ENCODE measurements at places on chromosomes 11 and 22. TPM values are rescaled to one million over a fixed set of nuclear protein-coding genes. Genes with fewer than 3 reads are reported as not detected.
A peak's percentile ranks its signal among the peaks of the same experiment; 100 is the strongest.

Gene MAPK8IP2
- 0.26 TPM for total RNA-seq

Gene ZFPL1
- 36.0 TPM for total RNA-seq

DNA sequence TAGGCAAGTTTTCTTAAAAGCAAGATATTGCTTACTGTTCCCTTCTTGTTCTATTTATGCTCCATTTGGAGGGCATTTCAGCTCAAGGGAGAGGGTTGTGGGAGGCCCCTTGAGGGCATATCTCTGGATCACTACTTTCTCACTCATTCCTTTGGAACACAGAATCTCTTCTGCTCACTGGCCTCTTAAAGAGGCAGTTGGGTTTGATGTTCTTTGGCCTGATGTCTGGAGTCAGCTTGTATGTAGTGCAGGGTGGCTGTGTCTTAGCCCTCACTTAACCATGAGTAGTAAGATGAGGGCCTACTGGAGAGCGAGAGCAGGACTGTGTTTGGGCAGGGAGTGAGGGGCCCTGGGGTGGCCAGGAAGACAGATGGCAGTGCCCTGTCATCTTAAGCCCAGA lies 3.6 kb downstream of the INCENP start:
- no peak for DNase-seq

- peak; percentile 13 for DNase-seq
These were observed 1000.4 kb downstream of the OPCML start for GRCh38 chr11:132531921-132532320.

Data from fibroblast of lung (primary cell).